ENCODE measurements at places on chromosomes 6 and 20.

- H3K27me3 ChIP-seq, result no peaks in the 10 kb centered on the region
- no peak for DNase-seq
- no peak overlapping the region for H3K27ac ChIP-seq
- no peaks in the 10 kb centered on the region for H3K4me1 ChIP-seq
- H3K36me3 ChIP-seq, result no peaks in the 10 kb centered on the region
Measured at GRCh38 chr20:11332381-11332780, 585.3 kb upstream of the BTBD3 start.

- H3K4me3 ChIP-seq, result no peak overlapping the region
- no peaks in the 10 kb centered on the region for H3K36me3 ChIP-seq
- H3K27ac ChIP-seq, result no peak overlapping the region
- DNase-seq, result no peak
- H3K4me1 ChIP-seq, result peaks cover 15% of the 10 kb centered on the region
Measured at GRCh38 chr6:125151700-125152099, 1.9 kb upstream of the TPD52L1 start.

DNA sequence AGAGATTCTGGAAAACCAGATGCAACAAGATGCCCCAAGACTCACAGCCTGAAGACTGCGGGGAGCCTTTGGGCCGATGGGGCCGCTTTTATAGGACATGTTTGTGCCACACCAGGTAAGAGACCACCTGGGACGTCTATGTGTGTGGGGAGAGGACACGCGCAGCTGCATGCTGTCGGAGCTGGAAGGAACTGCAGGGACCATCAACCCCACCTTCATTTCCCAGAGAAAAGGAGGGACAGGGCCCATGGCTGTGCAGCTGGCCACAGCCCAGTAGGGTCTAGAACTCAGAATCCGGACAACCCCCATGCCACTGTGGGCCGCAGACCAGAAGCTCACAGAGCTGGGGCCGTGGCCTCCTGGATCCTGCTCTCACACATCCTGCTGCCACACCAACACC lies 100.3 kb upstream of the MPC1 start:
- no peaks in the 10 kb centered on the region for H3K36me3 ChIP-seq
- no peaks in the 10 kb centered on the region for H3K27me3 ChIP-seq
- H3K4me3 ChIP-seq, result no peak overlapping the region

DNA sequence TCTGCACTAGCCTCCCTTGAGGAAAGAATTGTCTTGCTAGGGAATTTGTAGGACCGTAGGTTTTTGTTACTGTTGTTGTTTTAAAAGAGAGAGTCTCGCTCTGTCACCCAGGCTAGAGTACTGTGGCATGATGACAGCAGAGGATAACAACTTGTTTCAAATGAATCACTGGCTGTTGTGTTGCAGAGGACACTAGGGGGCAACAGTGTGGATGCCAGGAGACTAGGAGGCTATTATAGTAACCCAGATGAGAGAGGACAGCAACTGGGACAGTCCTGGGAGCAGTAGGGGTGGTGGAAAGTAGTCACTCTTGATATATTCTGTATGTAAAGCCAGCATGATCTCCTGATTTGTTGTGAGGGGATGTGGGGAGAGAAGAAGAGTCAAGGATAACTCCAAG lies 41.8 kb upstream of the LAMA4 start:
- peaks cover 21% of the 10 kb centered on the region for H3K4me1 ChIP-seq
- H3K36me3 ChIP-seq, result no peaks in the 10 kb centered on the region
- no peak overlapping the region for H3K4me3 ChIP-seq
- no peaks in the 10 kb centered on the region for H3K27me3 ChIP-seq
- peak; percentile 27 for DNase-seq

DNA sequence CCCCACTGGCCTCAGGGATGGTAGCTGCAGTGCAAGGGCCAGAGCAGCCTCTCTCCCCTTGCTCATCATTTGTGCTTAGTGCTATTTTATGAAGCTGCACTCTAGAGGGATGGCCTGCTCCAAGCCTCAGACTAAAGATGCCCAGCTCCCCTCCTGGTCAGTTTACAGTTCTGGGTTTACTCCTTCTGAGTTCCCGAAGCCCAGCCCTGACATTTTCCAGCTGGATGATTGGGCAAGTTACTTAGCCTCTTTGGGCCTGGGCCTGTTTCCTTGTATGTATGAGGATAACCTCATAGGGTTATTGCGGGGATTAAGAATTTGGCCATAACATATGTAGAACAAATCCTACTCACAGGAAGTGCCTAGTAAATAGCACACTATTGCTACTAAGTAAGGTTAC lies 31.8 kb upstream of the EMILIN3 start:
- no peak overlapping the region for H3K4me3 ChIP-seq
- no peaks in the 10 kb centered on the region for H3K4me1 ChIP-seq
- no peak overlapping the region for H3K27ac ChIP-seq
- H3K36me3 ChIP-seq, result no peaks in the 10 kb centered on the region

GRCh38 chr6:54044059-54044458 lies 67.2 kb upstream of the MLIP start:
- H3K4me3 ChIP-seq, result no peak overlapping the region
- no peak for DNase-seq
- H3K27me3 ChIP-seq, result no peaks in the 10 kb centered on the region
- no peak overlapping the region for H3K27ac ChIP-seq
- H3K4me1 ChIP-seq, result no peaks in the 10 kb centered on the region

GRCh38 chr20:53426766-53427312 lies 166.8 kb downstream of the ZNF217 start:
- DNase-seq, result no peak
- no peak overlapping the region for H3K4me3 ChIP-seq
- no peaks in the 10 kb centered on the region for H3K4me1 ChIP-seq
- H3K27me3 ChIP-seq, result no peaks in the 10 kb centered on the region

- no peak for DNase-seq
- no peak overlapping the region for H3K27ac ChIP-seq
- no peaks in the 10 kb centered on the region for H3K36me3 ChIP-seq
Measured at GRCh38 chr6:152529369-152529768, 107.8 kb downstream of the SYNE1 start.

DNA sequence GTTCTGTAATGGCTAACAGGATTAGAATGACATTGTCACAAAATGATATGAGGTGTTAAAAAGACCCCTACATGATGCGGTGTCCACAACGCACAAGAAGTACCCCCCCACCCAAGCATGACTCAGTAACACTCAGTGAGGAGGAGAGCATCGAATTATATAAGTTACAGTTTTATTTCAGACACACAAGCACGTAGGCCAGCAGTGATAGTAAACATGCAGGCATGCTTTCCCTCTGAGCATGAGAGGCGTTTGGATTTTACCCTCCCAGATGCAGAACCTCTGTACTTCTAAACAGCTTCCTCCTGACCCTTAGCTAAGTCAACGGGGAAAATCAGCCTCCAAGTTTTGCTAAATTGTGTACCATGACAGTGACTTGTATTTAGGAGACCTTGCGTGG lies 23.9 kb downstream of the GNAS start:
- H3K36me3 ChIP-seq, result no peaks in the 10 kb centered on the region
- no peaks in the 10 kb centered on the region for H3K4me1 ChIP-seq
- no peak overlapping the region for H3K4me3 ChIP-seq

- 0 out of 2 replicates have a peak, but pooled peaks cover 5% of the 10 kb centered on the region for H3K36me3 ChIP-seq
- H3K27ac ChIP-seq, result no peak overlapping the region
- peaks cover 4% of the 10 kb centered on the region for H3K4me1 ChIP-seq
Measured at GRCh38 chr20:58246346-58246745, 17.9 kb upstream of the ANKRD60 start.

DNA sequence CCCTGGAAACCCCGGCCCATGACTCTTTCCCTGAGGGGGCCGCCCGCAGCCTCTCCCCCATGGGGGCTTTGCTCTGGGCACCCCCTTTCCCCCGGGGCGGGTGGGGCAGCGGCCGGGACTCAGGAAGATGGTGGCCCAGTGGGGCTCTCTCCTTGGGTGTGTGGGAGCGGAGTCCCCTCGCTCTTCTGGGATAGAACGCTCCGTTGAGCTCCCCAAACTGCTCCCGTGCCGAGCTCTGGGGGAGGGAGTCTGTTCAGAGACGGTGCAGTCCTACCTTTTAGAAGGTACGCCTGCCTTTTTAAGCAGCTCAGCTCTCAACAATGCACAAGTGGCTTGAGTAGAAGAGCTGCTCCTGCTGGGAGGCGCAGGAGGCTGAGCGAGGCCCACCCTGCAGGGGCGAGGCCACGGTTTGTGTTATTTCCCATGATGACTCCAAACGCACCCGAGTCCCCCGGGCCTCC lies 21.7 kb upstream of the BHLHE23 start:
- no peak overlapping the region for H3K27ac ChIP-seq
- peaks cover 8% of the 10 kb centered on the region for H3K27me3 ChIP-seq
- no peaks in the 10 kb centered on the region for H3K36me3 ChIP-seq
- H3K4me3 ChIP-seq, result no peak overlapping the region
- no peaks in the 10 kb centered on the region for H3K4me1 ChIP-seq

- H3K36me3 ChIP-seq, result no peaks in the 10 kb centered on the region
- no peak overlapping the region for H3K27ac ChIP-seq
- 0 out of 2 replicates have a peak, but pooled peaks cover 2% of the 10 kb centered on the region for H3K4me1 ChIP-seq
- H3K4me3 ChIP-seq, result no peak overlapping the region
Measured at GRCh38 chr20:14951105-14951504, 613.7 kb upstream of the FLRT3 start.

DNA sequence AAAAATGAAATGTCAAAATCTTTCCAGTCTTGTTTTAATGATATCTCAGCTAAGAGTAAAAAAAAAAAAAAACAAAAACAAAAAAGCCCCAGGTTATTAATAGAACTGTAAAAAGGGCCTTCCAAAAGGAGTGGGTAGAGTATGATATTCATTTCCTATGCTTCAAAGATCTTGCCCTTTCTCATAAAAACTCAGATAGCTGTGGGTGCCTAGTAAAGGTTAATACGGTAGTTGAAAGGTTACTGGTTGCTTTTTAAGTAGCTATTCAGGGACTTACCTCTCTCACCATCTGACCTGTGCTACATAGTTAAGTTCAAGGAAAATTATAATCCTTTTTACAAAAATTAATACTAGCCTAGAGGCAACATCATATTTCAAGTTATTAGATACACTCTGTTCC lies 14.9 kb downstream of the TRMT6 start:
- no peak for DNase-seq
- peaks cover 15% of the 10 kb centered on the region for H3K36me3 ChIP-seq
- H3K4me1 ChIP-seq, result no peaks in the 10 kb centered on the region
- H3K27ac ChIP-seq, result no peak overlapping the region
- no peak overlapping the region for H3K4me3 ChIP-seq
- peaks cover 6% of the 10 kb centered on the region for H3K27me3 ChIP-seq

DNA sequence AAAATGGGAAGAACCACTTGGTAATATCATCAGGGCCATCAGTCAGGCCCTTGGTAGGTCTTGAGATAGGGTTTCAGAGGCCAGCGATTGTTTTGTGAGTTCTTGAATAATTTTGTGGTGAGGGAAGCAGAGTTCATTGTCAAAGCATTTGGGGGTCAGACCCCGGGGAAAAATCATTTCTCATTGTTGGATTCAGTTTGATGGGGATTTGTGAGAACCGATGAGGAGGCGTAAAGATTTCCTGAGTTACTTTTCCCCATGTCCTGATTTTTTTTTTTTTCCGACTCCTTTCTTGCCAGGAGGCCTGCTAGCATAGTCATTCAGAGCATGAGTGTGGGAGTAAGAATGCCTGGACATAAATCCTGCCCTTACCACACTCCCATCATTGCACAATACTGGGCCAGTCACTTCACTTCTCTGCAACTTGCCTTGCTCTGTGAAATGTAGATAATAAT lies 60.3 kb downstream of the TSHZ2 start:
- H3K27ac ChIP-seq, result no peak overlapping the region
- no peak for DNase-seq
- H3K27me3 ChIP-seq, result 0 out of 2 replicates have a peak, but pooled peaks cover 3% of the 10 kb centered on the region
- H3K36me3 ChIP-seq, result no peaks in the 10 kb centered on the region
- H3K4me3 ChIP-seq, result no peak overlapping the region

GRCh38 chr6:159913862-159914564 lies 23.2 kb downstream of the MAS1 start:
- no peak for DNase-seq
- H3K27me3 ChIP-seq, result peaks cover 20% of the 10 kb centered on the region
- H3K27ac ChIP-seq, result no peak overlapping the region
- H3K4me3 ChIP-seq, result no peak overlapping the region

- H3K27me3 ChIP-seq, result no peaks in the 10 kb centered on the region
- H3K27ac ChIP-seq, result no peak overlapping the region
- H3K4me3 ChIP-seq, result no peak overlapping the region
- H3K36me3 ChIP-seq, result no peaks in the 10 kb centered on the region
- DNase-seq, result no peak
Measured at GRCh38 chr20:45136911-45137310, 12.6 kb upstream of the WFDC12 start.

DNA sequence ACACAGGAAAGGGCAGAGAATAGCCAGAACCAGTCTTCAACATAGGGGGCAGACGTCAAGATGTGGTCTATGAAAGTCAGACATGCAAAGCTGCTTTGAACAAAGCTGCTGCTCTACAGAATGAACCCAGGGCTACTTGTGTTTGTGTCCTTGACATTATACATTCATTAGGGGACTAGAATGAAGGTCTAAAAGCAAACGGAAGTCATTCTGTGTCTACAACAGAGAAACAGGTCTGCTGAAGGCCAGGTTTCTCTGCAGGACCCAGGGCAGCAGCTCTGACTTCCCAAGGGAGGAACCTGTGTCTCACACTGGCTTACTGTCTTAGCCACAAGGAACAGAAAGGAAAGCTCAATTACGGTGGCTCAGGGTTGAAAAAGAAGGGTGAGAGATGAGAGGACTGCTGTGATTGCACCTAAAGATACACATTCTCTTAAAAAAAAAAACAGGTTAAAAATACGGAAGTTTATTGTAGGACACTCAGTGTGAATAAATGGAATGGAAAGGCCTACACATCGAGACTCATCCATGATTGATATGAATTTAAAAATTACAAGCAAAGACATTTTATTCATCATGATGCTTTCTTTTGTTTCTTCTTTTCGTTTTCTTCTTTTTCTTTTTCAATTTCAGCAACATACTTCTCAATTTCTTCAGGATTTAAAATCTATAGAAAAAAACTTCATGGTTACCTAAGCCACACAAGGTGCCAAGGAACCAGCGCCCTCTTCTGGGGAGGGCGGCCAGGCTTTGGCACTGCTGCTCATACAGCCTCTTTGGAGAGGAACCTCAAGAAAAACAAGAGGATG lies 6.7 kb downstream of the PSMA7 start:
- no peak overlapping the region for H3K27ac ChIP-seq
- DNase-seq, result peak; percentile 44
- peaks cover 49% of the 10 kb centered on the region for H3K36me3 ChIP-seq
- no peaks in the 10 kb centered on the region for H3K27me3 ChIP-seq
- peaks cover 4% of the 10 kb centered on the region for H3K4me1 ChIP-seq

- no peak overlapping the region for H3K4me3 ChIP-seq
- DNase-seq, result peak; percentile 29
- H3K4me1 ChIP-seq, result peaks cover 3% of the 10 kb centered on the region
- H3K36me3 ChIP-seq, result no peaks in the 10 kb centered on the region
- H3K27me3 ChIP-seq, result no peaks in the 10 kb centered on the region
Measured at GRCh38 chr6:121917834-121918559, 481.5 kb upstream of the HSF2 start.

Data from HCT116 (cell line).